H7 (cell line): ENCODE measurements at places on chromosomes 1 and 21. TPM values are rescaled to one million over a fixed set of nuclear protein-coding genes. Genes with fewer than 3 reads are reported as not detected.

Gene ITGB2
- total RNA-seq: 1.4 and 2.4 TPM in 2 replicates

Gene LHX4
- total RNA-seq: 1.1 and 2.7 TPM in 2 replicates

Gene PYHIN1
- total RNA-seq: not detected in 2 replicates

Gene SYT14
- 9.1 and 10.6 TPM in 2 replicates for total RNA-seq

Gene DIPK1A
- total RNA-seq: 3.1 and 3.4 TPM in 2 replicates

Gene RBM11
- total RNA-seq: 2.2 and 3.3 TPM in 2 replicates

Gene THBS3
- total RNA-seq: 14.9 and 21.5 TPM in 2 replicates

Gene GPR37L1
- under 0.01 TPM in 1 of 2 replicates, not detected in the other for total RNA-seq

Gene ZYG11A
- 6.8 and 14.0 TPM in 2 replicates for total RNA-seq

Gene CFAP107
- total RNA-seq: not detected in 2 replicates

Gene FCAMR
- not detected in 2 replicates for total RNA-seq

Gene UMODL1
- total RNA-seq: 0.73 TPM in 1 of 2 replicates, not detected in the other

Gene SLC25A44
- 31.9 and 33.2 TPM in 2 replicates for total RNA-seq

Gene HSD11B1
- not detected in 2 replicates for total RNA-seq

Gene CFHR1
- not detected in 2 replicates for total RNA-seq

Gene PWP2
- total RNA-seq: 4.1 and 8.6 TPM in 2 replicates

Gene DNASE2B
- total RNA-seq: 0.38 TPM in 1 of 2 replicates, not detected in the other

Gene OXCT2
- not detected in 2 replicates for total RNA-seq

Gene MLLT11
- total RNA-seq: 37.2 and 45.9 TPM in 2 replicates

Gene LSS
- total RNA-seq: 44.6 and 53.3 TPM in 2 replicates

Gene SDF4
- total RNA-seq: 102 and 127 TPM in 2 replicates

Gene MAP3K21
- 28.0 and 44.5 TPM in 2 replicates for total RNA-seq

Gene OR10K2
- not detected in 2 replicates for total RNA-seq

Gene CD160
- total RNA-seq: 0.35 TPM in 1 of 2 replicates, not detected in the other

Gene CYP4X1
- total RNA-seq: 2.0 and 2.9 TPM in 2 replicates

Gene RYR2
- total RNA-seq: 17.6 and 23.9 TPM in 2 replicates

Gene PKP1
- not detected in 2 replicates for total RNA-seq

Gene HHIPL2
- total RNA-seq: 0.04 and 0.31 TPM in 2 replicates

Gene IGSF5
- 0.30 and 1.4 TPM in 2 replicates for total RNA-seq

Gene CD53
- 0.14 and 0.26 TPM in 2 replicates for total RNA-seq

Gene MAP10
- 2.4 TPM in 2 replicates for total RNA-seq

Gene PADI4
- 0.62 TPM in 1 of 2 replicates, not detected in the other for total RNA-seq

Gene NEXN
- total RNA-seq: 0.90 and 1.3 TPM in 2 replicates

Gene PCBP3
- 1.8 and 8.0 TPM in 2 replicates for total RNA-seq

Gene C1orf141
- total RNA-seq: not detected in 2 replicates

Gene TMPRSS3
- not detected in 2 replicates for total RNA-seq

Gene PRELP
- 0.03 TPM in 1 of 2 replicates, not detected in the other for total RNA-seq

Gene LCE1C
- total RNA-seq: not detected in 2 replicates

Gene LCE2B
- total RNA-seq: not detected in 2 replicates

Gene DNALI1
- total RNA-seq: 3.3 and 4.0 TPM in 2 replicates
